ENCODE measurements at places on chromosomes 12 and 14.

- DNase-seq = no peak
These were observed 892.1 kb downstream of the NRXN3 start for GRCh38 chr14:79062226-79062625.

- DNase-seq = no peak
These were observed 94.5 kb downstream of the SCARB1 start for GRCh38 chr12:124769163-124769530.

DNA sequence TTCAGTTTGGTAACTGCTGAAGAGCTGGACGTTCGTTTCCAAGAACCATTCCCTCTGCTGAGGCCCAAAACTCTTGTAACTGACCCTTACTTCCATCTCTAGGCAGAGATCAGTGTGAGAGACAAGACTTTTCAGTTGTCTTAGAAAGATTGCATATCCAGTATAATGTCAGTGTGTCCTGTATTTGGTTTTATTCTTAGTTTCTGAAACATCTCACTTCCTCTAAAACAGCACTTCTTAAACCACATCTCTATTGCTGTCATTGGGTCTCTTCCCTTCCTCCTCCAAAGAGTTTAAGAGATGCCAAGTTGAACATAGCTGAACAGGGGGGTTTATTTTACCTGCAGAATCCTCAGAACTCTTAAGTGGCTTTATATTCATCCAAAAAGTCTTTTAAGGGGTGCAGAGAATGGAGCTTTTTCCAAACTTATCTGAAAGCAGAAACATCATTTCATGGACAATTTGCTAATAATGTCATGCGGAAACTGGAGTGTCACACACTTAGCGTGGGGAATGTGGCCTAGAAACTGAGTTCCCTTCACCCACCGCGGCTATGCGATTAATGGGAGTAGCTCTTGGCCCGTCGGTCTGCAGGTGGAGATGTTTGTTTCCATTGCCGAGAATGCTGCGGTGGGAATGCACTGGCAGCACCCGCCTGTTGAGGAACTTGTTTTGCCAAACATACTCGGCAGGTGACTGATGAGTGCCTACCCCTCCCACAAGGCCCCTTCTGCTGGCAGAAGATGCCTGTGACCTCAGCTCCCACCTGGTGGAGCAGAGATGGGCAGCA is 148.2 kb downstream of the ADGRD1 start:
- no peak for DNase-seq

DNA sequence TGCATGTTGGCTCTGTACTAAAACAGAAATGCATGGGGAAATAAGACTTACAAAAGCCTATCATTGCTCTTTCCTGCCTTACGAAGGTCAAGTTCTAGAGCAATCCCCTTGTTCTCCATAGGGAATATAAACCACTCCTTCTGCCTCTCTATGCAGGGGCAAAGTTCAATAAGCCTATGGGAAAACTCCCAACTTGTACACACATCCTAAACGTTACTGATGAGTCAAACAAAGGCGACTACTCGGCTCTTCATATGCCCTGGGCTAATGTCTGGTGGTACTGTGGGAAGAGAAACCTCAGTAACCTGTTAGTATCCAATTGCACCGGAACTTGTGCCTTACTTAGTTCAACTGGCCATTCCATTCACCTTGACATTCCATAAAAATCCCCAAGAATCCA is 32.7 kb downstream of the PRMT8 start:
- DNase-seq = no peak

- DNase-seq = no peak
These were observed 341.0 kb downstream of the ZFP36L1 start for GRCh38 chr14:68451696-68452373.

DNA sequence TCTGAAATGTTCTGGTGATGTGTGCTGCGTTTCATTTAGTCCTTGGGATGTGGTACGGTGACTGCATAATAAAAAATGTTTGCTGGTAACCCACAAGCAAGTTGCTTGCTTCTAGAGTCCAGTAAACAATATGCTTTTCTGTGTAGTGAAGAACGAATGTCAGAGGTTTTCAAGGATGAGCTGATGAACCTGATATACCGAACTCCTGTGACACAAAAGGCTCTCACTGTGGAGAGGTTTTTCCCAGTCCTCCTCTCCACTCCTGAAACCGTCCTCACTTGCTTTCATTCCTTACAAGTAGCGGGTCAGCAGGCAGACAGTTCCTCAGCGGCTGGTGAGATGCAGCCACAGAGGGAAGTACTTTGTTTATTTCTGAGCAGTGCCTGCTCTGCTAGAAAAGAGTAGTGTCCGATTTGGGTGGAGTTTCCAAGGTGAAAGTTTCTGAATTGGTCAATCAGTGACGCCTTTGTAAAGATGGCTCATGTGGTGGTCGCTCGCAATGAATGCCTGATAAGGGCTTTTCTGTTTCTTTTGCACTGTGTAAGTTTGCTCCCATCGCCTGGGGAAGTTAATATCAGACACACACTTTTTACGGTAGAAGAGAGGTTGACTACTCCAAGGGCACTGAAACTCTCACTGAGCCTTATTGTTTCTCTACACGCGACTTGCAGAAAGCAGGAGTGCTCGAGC is 3.0 kb downstream of the ETV6 start:
- no peak for DNase-seq

DNA sequence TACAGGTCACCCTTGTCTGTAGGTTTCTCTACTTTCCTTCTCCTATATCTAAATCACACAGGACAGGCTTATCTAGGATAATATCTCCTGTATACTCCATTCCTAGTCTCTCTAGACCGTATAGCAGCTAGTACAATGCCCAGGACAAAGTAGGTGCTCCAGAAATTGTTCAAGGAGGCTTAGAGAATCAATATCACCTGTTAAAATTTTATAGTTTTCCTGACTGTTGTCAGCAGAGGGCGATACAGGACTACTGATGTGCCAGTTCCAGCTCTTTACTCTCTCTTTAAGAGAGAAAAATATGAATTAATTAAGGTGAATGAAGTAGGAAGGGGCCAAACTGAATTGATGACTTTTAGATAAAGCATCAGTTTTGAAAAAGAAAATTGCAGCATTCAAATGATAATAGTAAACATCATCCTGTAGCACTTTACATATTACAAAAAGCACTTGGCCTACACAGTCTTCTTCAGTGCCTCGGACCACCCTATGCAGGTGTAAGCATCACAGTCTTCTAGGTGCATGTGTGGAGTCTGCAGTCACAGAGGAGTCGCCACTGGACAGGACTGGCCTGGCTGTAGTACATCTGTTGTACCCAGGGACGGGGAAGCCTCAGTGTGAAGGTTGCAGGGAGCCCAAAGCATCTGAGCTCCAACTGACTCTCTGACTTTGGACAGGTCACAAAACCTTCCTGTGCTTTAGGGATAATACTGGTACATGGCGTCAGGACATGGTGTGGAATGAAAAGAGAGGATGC is 61.9 kb upstream of the MAX start:
- no peak for DNase-seq

DNA sequence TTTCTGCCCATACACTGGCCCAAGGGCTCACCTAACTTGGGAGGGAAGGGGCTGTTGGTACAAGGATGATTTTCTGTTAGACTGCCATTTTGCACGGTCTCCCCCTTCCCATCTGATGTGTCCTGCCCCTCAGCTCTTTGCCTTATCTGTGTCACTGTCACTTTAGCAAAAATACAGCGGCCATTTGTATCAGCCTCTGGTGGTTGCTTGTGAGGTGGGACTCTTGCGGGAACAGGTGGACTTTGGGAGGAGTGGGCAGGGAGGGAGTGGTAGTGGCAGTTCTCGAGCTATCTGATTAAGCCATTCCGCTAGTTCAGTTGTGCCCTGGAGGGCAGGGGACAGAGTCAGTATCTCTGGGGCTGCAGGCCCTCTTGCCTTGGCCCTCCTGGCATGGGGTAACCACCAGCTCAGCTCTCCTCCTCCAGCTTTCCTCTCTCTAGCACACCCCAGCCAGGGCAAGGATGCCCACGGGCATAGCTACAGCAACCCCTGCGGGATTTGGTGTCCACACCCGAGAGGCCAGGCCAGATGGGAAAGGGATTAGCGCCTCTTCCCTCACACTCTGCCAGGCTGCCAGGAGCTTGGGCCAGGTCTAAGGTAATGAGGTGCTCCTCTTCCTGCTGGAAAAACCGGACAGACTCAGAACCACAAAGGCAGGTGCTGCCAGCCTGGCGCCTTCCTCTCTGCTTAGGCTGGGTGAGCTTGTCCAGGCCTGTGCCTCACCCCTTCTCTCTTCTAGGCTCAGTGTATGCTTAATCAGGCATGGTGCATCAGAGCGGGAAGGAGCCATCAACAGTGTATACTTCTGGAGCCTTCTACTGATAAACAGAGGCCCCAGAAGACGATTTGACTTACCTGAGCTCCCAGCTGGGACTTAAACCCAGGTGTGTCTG is 8.7 kb downstream of the SLC48A1 start:
- DNase-seq = no peak

GRCh38 chr12:76470028-76470939 is 89.3 kb downstream of the OSBPL8 start:
- DNase-seq = no peak

- DNase-seq = no peak
These were observed 46.7 kb downstream of the FAM222A start for GRCh38 chr12:109760031-109760929.

- no peak for DNase-seq
These were observed 38.2 kb upstream of the MAP3K9 start for GRCh38 chr14:70847406-70848090.

GRCh38 chr14:105529569-105530284 is 3.3 kb downstream of the TMEM121 start:
- DNase-seq = no peak

GRCh38 chr12:49868449-49868848 is 25.5 kb upstream of the BCDIN3D start:
- no peak for DNase-seq

DNA sequence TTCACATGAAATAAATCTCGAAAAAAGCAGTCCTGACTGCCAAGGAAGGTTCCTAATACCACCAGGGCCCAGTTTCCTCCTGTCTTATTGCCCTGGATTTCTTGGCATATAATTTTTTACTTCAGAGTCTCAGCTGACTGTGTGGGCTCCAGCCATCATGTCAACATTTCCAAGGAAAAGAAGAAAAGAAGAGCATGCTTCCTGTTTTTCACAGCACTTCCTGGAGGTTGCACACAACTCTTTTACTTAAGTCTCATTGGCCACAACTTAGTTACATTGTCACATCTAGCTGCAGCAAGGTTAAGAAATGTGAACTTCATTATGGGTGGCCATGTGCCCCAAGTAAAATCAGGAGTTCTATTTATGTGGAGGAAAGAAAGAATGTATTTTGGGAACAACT is 24.3 kb downstream of the DACT1 start:
- DNase-seq = no peak

GRCh38 chr12:107241411-107241810 is 148.1 kb upstream of the CRY1 start:
- DNase-seq = no peak

DNA sequence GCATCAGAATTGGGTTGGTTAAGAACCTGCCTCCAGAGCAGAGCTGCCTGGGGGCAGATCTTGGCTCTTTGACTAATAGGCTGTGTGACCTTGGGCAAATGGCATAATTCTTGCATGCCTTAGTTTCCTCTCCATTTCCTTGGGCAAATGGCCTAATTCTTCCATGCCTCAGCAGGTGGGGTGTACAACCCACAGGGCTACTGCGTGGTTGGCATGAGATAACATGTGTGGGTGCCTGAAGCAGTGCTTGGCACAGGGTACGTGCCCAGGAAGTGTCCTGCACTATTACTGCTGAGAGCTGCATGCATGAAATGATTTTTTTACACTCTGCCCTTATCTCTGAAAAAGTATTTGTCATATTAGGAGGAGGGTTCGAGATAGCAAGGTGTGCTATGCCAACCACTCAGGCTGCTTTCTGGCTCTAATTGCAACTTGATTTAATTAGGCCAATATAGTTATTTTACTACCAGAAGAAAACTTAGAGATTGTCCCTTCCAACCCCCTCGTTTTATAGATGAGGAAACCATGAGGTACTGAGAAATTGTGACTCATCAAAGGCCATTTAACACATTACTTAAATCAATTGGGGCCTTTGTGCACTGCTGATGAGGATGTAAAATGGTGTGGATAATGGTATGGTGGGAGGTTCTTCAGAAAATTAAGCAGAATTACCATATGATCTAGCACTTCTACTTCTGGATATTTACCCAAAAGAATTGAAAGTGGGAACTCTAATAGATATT is 161.6 kb upstream of the HIF1A start:
- DNase-seq = no peak

- DNase-seq = no peak
These were observed 394.5 kb upstream of the DDHD1 start for GRCh38 chr14:53547593-53547992.

GRCh38 chr12:92912052-92912451 is 17.0 kb downstream of the EEA1 start:
- no peak for DNase-seq

GRCh38 chr12:78040111-78040510 is 209.4 kb downstream of the NAV3 start:
- DNase-seq = no peak

- DNase-seq = no peak
These were observed 12.5 kb downstream of the PACS2 start for GRCh38 chr14:105326891-105327694.

DNA sequence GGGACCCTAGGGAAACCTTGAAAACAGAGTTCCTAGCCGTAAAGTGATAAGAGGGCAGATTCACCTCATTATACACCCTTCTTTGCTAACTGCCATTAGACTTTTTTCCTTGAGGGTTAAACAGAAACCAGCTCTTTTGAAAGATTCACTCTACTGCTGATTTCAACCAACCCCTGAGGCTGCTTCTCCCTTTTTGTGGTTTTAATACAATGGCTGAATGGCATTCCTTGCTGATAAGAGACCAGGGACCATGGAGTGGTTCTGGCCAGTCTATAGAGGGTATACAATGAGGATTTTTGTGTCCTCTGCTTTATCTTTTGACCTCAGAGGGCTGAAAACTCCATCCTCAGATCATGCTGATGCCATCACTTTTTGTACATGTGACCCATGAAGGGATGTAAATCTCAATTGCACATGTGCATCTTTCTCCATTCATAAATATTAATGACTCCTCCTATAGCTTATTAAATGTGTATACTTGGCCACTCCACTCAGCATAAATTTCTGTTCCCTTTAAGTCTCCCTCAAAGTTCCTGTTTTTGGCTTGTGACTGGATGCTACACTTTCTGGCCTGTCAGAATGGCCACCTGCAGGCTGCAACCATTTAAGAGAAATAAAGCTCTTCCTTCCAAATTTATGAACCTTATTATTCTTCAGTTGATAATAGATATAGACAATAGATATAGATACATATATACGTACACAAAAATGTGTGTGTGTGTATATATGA is 233.8 kb upstream of the SEL1L start:
- no peak for DNase-seq

DNA sequence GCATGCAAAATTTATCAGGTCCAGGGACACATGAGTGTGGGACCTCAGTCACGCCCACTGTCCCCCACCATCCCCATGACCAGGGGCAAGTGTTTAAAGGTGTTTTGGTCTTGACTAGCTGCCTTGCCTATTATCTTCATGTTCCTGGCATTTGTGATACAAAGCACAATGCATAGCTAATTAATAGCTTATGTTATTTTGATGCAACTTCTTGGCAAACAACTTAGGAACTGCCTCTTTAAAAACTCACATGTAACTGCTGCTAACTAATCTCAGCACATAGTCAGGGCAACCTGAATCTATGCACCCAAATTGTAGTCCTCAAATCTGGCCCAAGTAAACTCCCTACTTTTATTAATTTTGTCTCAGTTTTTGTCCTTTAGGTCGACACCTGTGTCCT is 7.4 kb upstream of the OR6J1 start:
- no peak for DNase-seq
